ENCODE measurements at places on chromosomes 4 and X. TPM values are rescaled to one million over a fixed set of nuclear protein-coding genes. Genes with fewer than 3 reads are reported as not detected.

DNA sequence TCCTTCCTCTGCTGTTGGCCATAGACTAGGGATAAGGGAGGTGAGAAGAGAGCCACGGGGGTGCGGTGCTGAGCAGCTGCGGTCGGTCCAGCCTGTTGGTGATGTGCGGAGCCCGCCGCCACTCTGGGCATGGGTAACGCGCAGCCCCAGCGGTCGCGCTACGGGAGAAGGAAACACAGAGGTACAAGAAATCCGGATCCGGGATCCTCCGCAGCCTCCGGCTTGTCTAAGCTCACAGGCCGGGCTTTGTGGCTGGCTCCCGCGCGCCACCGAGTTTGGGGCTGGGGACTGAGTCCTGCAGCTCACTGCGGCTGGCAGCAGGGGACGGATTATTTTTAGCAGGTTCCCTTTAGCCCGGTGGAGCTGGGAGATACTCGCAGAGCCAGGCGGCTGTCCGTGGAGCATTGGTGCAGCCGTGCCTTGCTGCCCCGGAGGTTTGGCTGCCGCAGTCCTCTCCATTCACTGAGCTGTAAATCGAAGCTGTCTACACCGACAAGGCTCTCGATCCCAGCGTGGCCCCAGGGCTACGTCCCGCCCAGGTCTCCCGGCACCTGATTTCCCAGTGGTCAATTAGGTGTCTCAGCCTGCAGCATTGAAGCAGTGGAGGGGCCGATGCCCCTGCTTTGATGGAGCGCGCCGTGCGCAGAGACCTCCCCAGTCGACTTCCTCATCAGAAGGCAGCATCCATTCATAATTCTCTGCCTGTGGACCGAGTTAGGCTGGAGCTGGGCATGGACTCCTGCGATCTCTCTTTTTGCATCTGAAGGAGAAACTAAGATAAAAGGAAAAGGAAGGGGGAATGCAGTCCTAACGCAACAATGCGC lies 81.9 kb upstream of the SCML1 start:
- H3K4me1 ChIP-seq, result peaks cover 7% of the 10 kb centered on the region
- H3K4me3 ChIP-seq, result peak overlapping the region; percentile 30
- no peaks in the 10 kb centered on the region for H3K27me3 ChIP-seq
- no peak for DNase-seq
- no peaks in the 10 kb centered on the region for H3K36me3 ChIP-seq

- H3K27me3 ChIP-seq, result no peaks in the 10 kb centered on the region
- no peak overlapping the region for H3K4me3 ChIP-seq
- H3K36me3 ChIP-seq, result no peaks in the 10 kb centered on the region
- peak; percentile 7 for DNase-seq
Observed at GRCh38 chrX:134764202-134764785, 106.0 kb upstream of the PLAC1 start.

- no peak overlapping the region for H3K27ac ChIP-seq
- no peaks in the 10 kb centered on the region for H3K4me1 ChIP-seq
- no peak for DNase-seq
- H3K36me3 ChIP-seq, result no peaks in the 10 kb centered on the region
- H3K4me3 ChIP-seq, result no peak overlapping the region
Observed at GRCh38 chr4:151568966-151569365, 160.0 kb downstream of the FHIP1A start.

DNA sequence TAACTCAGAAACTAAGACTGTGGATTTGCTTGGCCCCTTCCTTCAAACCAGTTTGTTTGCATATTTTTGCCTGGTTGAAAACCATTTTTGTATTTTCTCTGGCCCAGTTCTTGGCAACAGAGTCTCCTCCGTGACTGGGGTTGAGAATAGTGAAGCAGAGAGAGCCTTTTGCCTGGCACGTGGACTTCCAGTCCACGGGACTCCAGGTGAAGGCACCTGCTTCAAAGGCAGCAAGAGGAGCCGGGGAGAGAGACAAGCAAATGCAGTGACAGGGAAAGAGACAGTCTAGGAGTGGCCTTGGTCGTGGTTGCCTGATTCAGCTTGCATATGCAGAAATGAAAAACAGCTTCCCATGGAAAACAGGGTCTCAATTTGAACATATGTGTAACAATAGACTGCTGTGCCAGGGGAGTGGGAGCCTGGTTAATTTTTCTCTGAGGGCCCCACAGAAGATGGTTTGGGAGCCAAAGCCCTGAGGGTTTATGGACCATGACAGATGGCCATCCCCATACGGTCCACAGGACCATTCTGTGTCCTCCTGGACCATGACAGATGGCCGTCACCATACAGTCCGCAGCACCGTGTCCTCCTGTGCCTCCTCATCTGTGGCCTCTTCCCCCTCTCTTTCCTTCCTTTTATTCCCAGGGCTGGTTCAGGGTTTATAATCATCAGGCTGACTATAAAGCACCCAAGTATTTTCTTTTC lies 272.2 kb upstream of the RASGEF1B start:
- H3K36me3 ChIP-seq, result no peaks in the 10 kb centered on the region
- no peak for DNase-seq
- H3K4me3 ChIP-seq, result no peak overlapping the region
- no peak overlapping the region for H3K27ac ChIP-seq

DNA sequence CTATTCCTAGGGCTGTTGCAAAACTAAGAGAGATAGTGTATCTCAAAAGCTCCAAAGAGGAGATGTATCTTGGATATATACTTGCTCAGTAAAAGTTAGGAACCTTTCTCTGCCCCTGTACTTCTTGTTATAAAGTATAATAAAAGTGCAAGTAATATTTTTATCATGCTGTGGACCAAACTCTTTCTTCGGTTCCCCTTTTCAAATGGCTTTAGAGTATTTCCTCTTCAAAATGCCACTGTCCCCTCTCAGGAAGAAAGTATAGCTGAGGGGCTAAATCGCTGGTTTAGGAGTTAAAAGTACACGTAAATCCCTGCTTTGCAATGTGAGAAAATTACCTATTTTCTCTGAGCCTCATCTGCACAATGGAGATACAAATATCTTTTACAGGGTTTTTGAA lies 169.1 kb upstream of the FTHL17 start:
- H3K4me3 ChIP-seq, result no peak overlapping the region
- no peaks in the 10 kb centered on the region for H3K36me3 ChIP-seq
- no peak overlapping the region for H3K27ac ChIP-seq
- no peaks in the 10 kb centered on the region for H3K4me1 ChIP-seq

- H3K4me1 ChIP-seq, result no peaks in the 10 kb centered on the region
- no peak overlapping the region for H3K4me3 ChIP-seq
- DNase-seq, result no peak
- no peaks in the 10 kb centered on the region for H3K36me3 ChIP-seq
- no peaks in the 10 kb centered on the region for H3K27me3 ChIP-seq
Observed at GRCh38 chrX:83004012-83004411, 504.1 kb upstream of the POU3F4 start.

DNA sequence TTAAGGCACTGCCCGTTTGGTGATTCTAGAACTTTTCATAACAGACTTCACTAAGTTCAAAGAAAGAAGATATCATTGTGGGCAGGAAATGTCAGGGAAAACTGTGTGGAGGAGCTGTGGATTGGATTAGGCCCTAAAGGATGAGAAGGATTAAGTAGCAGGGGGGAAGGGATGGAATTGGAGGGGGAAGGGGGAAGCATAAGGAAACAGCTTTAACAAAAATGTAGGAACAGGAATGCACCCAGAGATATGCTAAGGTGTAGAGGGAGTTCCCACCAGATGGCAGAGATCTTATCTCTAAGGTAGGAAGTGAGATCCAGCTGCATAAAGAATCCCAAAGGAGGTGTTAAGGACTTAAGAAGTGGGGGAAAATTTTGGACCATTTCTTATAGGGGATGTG lies 114.5 kb downstream of the LARP7 start:
- no peak for DNase-seq
- H3K36me3 ChIP-seq, result no peaks in the 10 kb centered on the region
- no peak overlapping the region for H3K27ac ChIP-seq
- H3K4me1 ChIP-seq, result no peaks in the 10 kb centered on the region
- H3K27me3 ChIP-seq, result no peaks in the 10 kb centered on the region

DNA sequence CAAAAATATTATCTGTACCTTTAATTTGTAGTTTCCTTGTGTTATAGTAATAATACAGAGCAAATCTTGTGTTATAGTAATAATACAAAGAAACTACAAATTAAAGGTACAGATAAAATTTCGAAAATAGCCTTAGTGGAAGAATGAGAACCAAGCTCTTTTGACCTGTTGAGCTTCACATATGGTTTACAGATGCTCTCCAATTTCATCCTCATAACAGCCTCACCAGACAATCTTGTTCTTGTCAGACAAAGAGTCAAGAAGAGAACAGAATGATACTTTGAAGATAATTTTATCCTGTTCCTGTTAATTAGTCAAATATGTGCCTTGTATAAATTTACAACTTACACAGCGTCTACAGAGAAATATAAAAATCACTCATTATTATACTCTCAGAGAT lies 12.8 kb downstream of the ATXN3L start:
- H3K4me1 ChIP-seq, result no peaks in the 10 kb centered on the region
- H3K27ac ChIP-seq, result no peak overlapping the region
- no peaks in the 10 kb centered on the region for H3K36me3 ChIP-seq
- no peak overlapping the region for H3K4me3 ChIP-seq

DNA sequence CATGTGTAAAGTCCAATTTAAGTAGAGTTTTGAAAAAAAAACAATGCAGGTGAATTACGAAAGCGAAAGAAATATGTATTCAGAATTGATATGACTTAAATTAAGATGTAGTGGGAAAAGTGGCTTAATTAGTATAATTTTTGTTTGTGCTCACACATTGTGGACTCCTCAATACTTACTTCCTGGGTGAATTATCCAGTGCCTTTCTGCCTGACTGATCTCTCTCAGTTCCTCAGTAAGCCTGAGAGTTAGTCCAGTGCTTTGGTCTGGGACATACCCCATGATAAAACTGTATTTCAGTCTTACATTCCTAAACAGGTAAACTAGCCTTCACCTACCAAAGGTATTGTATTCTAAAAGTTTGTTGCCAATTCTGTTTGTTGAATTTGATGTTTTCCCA lies 8.4 kb downstream of the PGAM4 start:
- no peaks in the 10 kb centered on the region for H3K4me1 ChIP-seq
- H3K4me3 ChIP-seq, result no peak overlapping the region
- H3K27ac ChIP-seq, result no peak overlapping the region
- DNase-seq, result no peak

GRCh38 chr4:156824451-156825060 lies 147.0 kb downstream of the PDGFC start:
- H3K27me3 ChIP-seq, result no peaks in the 10 kb centered on the region
- H3K4me1 ChIP-seq, result no peaks in the 10 kb centered on the region
- no peak overlapping the region for H3K27ac ChIP-seq
- no peaks in the 10 kb centered on the region for H3K36me3 ChIP-seq
- DNase-seq, result no peak

DNA sequence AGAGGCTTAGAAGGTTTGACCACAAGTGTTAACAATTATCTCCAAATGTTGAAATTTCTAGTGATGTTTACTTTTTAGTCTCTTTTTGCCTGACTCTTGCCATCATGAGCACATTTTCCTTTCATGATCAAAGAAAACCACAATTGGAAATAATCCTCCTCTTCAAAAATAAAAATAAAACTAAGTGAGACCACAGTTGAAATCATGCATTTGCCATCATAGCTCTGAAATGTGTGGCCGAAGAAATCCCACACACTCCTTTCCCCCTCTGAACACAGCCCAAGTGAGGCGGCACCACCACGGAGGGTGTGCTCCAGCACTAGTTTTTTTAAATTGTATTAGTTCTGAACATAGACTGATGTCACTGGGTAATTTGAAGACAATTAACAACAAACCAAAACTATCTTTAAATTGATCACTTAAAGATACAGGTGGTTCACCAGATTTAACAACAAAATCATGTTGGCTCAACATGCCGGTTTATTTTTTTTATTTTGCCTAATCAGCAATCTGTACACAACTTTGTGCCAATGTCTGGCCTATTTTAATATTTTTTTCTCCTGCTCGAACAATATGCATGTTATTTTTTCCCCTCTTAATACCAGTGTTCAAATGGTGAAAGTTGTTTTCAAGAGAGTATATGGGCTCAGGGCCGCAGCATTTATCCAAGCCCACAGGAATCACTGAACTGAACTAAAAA lies 17.6 kb downstream of the APBB2 start:
- no peaks in the 10 kb centered on the region for H3K36me3 ChIP-seq
- H3K4me3 ChIP-seq, result no peak overlapping the region
- no peak overlapping the region for H3K27ac ChIP-seq
- DNase-seq, result no peak
- no peaks in the 10 kb centered on the region for H3K4me1 ChIP-seq

- no peaks in the 10 kb centered on the region for H3K4me1 ChIP-seq
- no peak overlapping the region for H3K4me3 ChIP-seq
- H3K36me3 ChIP-seq, result no peaks in the 10 kb centered on the region
Observed at GRCh38 chr4:91319556-91320268, 984.1 kb upstream of the GRID2 start.

DNA sequence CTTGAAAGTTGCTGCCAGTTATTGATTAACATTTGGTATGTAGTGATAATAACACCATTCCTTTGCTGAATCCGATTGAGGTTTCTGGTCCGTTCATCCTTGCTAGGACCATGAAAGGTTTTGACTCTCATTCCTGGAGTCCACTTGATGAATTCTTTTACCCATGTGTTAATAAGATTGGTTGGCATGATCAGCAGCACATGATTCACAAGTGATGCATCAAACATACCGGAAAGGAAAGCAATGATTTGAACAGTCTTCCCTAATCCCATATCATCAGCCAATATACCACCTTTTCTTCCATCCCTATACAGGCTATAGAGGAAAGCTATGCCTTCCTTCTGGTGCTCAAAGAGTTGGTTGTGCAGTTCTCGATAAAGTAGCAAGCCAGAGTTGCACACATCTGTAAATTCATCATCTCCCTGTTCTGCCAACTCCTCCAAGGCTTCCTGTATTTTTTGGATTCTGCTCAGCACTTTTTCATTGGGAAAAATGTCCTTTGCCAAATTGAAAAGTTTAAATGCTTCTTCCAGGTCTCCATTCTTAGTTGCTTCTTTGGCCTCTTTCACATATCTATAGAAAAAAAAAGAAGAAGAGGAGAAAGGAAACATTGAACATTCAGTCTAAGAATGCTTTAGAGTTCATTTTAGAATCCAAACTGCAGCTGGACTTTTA lies 26.7 kb downstream of the PIN4 start:
- H3K4me3 ChIP-seq, result no peak overlapping the region
- DNase-seq, result no peak
- H3K36me3 ChIP-seq, result no peaks in the 10 kb centered on the region
- no peak overlapping the region for H3K27ac ChIP-seq
- H3K27me3 ChIP-seq, result no peaks in the 10 kb centered on the region

GRCh38 chr4:35102066-35102465 lies 1142.2 kb downstream of the ARAP2 start:
- DNase-seq, result no peak
- no peaks in the 10 kb centered on the region for H3K36me3 ChIP-seq

DNA sequence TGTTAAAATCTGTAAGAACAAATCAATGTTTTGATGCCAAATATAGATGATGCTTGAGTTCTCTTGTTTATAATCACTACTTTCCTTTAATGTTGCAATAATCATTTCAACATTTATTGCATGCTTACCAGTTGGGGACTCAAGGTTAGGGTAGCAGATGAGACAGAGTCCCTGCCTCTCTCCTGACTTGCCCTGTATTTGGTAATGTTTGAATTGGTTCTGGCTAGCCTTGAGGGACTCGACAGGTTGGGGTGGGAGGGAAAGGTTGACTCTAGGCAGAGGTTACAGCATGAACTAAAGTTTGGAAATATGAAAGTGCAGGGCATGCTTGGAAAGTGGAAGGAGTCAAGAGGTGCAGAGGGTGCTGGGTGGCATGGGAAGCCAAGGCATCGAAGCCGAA lies 2.0 kb downstream of the SEC24B start:
- peak overlapping the region; percentile 93 for H3K27ac ChIP-seq
- DNase-seq, result no peak
- H3K4me1 ChIP-seq, result peaks cover 11% of the 10 kb centered on the region
- no peaks in the 10 kb centered on the region for H3K36me3 ChIP-seq
- no peaks in the 10 kb centered on the region for H3K27me3 ChIP-seq

Gene MAGEC3
- total RNA-seq, result not detected

Gene PDLIM3
- not detected for total RNA-seq

Gene UGT2A1
- not detected for total RNA-seq

Gene IL2
- total RNA-seq, result not detected

Gene POF1B
- total RNA-seq, result 0.10 TPM

Gene SSX4
- not detected for total RNA-seq

Data from naive thymus-derived CD4-positive, alpha-beta T cell (primary cell).